ENCODE measurements at places on chromosomes 5 and 9.

GRCh38 chr9:80586786-80587330, 1015.1 kb downstream of the TLE4 start:
- DNase-seq, result no peak

DNA sequence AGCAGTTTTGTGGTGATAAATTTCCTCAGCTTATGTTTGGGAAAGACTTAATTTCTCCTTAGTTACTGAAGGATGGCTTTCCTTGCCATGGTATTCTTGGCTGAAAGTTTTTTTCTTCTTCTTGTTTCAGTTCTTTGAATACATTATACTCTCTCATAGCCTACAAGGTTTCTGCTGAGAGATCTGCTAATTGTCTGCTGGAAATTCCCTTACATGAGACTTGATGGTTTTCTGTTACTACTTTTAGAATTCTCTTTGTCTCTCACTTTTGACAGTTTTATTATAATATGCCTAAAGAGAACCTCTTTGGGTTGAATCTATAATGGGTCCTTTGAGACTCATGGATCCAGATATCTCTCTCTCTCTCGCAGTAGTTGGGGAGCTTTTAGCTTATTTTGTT, 693.6 kb downstream of the PRELID2 start:
- no peak for DNase-seq

GRCh38 chr9:84703793-84704192, 34.3 kb downstream of the NTRK2 start:
- DNase-seq, result no peak

GRCh38 chr9:81729135-81729534, 39.8 kb upstream of the TLE1 start:
- no peak for DNase-seq

All from CMK (cell line).